ENCODE measurements at places on chromosomes 7 and 10.
A peak's percentile ranks its signal among the peaks of the same experiment; 100 is the strongest.

GRCh38 chr10:108362296-108362695 is 1197.8 kb upstream of the SORCS1 start:
- no peak for DNase-seq

GRCh38 chr7:39248692-39249090 is 271.0 kb downstream of the POU6F2 start:
- no peak for DNase-seq

DNA sequence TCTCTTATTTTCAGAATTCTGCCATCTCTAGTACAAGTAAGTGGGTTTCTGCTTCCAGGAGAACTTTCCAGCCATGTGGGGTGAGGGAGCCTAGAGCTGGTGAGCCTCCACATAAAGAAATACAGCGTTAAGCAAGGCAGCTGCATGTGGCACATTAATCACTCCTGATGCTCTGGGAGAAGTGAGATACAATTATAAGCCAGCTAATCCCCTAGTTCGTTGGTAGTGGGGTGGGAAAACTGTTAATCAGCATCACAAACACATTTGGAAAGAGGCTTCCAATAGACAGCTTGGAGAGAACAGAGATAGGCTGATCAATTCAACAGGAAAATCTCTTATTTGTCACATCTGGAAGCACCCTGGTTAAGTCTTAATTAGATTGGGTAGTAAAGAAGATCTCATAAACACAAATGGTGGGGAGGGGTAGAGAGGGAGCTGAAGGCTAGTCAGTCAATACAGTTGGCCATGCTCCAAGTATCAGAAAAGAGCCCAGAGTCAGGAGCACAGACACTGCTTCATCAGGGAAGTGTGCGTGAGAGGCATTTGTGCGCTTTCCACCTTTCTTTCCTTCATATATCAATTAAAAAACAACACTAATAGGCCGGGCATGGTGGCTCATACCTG is 130.6 kb downstream of the SORCS1 start:
- no peak for DNase-seq

DNA sequence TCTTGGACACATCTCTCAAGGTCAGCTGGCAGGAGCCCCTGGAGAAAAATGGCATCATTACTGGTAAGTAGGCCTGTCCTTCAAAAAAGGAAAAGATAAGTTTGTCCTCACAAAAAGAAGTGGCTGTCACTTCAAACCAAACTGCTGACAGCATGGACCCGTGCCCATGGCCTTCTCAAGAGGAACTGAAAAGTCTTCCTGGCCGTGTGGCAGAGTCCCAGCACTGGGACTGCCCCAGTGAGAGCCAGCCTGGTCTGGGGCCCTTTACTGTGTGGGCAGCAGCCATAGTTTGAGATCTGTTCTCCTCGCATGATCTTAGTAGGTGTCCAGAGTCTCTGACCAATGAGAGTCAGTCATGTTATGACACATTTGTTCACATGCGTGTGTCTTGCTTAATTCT is 614.2 kb upstream of the FOXK1 start:
- no peak for DNase-seq

GRCh38 chr10:11742009-11742778 is at the start of gene ECHDC3:
TSS of gene ECHDC3 (plus strand) at chr10:11742382. CDS start at chr10:11742577, 195 bp downstream.
- peak; percentile 42 for DNase-seq

DNA sequence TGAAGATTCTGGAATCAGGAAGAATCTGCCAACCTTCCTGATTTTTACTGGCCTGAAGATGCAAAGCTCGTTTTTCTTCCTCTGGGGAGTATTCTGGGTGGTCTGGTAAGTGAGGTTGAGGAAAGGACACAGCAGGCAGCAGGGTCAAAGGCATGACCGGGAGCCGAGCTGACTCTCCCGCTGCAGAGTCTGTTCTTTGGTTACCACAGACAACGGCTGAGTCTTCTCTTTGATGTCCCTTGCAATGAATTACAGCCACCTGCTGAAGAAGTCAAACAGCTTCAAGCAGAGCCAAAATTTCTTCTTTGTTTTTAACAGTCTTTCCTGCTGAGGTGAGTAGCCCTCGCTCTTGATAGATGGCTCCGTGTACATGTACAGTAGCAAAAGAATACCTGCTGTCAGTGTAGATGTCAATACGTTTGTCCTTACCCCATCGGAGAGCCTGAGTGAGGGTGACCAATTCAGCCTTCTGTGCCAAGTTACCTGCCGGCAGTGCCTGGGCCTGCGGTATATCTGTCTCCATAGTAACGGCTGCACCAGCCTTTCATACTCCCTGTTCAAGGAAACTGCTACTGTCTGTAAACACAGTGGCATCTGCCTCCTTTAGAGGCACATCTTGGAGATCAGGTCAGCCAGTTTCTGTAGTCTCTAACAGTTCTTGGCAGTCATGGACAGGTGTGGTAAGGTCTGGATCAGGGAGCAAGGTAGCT is 76.4 kb downstream of the PRR15 start:
- DNase-seq, result no peak

DNA sequence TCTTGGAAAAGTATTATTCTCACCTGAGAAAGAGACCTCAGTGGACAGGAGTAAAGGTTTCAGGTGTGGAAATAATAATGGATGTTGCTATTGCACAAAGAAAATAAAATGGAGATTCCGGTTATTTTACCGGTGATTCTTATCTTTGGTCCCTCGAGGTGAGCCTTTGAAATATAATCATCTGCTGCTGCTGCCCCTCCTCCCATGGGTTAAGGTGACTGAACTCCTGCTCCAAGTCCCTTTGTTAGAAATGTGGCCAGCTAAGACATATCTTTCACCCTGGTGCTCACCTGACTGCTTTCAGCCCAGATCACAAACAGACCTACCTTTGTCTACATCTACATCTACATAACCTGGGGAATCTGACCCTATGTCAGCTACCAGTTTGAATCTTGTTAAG is 5.7 kb downstream of the CUBN start:
- DNase-seq, result no peak

GRCh38 chr7:37097276-37097675 is 351.4 kb downstream of the ELMO1 start:
- no peak for DNase-seq

- DNase-seq, result no peak
These were observed 62.1 kb downstream of the AKAP9 start for GRCh38 chr7:92002720-92003119.

DNA sequence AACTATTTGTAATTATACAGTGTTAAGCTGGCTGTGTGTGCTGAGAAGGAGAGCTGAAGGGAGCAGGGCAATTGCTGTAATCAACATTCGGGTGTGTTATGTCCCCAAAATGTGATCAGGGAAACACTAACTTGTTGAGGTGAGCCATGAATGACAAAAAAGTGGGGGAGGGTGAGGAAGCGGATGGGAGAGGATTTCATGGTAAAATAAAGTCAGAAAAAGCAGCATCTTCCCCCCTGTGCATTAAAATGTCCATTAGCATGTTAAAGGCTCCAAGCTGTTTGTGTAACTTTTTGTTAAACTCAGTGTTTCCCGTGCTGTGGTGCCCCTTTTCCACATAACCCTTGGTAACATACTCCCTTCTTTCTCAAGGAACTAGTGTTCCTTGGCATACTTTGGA is 84.9 kb downstream of the ARID5B start:
- no peak for DNase-seq

DNA sequence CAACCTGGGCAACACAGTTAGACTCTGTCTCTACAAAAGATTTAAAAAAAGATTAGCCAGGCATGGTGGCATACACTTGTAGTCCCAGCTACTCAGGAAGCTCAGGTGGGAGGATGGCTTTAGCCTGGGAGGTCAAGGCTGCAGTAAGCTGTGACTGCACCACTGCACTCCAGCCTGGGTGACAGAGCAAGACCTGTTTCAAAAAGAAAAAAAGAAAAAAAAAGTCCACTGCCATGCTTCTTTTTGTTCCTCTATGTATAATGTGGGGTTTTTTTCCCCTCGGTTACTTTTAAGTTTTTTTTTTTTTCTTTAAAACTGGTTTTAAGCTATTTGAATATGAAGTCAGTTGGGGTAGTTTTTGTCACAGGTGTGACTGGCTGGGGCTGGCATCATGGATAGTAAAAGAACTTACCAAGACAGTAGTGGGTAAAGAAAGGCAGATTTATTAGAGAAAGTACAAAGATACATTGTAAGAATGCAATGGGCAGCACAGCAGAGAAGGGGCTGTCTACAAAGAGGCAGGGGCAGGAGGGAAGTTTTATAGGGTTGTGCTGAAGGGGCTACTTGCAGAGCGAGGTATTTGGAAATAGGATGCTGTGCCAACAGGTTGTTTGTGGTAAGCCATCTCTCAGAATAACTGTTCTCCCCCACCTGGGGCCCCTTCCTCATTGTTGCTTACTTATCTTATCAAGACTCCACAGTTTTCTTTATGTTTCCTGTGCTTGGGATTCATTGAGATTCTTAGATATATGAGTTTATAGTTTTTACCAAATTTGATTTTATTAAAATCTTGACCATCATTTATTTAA is 177.3 kb downstream of the PHTF2 start:
- DNase-seq, result no peak

DNA sequence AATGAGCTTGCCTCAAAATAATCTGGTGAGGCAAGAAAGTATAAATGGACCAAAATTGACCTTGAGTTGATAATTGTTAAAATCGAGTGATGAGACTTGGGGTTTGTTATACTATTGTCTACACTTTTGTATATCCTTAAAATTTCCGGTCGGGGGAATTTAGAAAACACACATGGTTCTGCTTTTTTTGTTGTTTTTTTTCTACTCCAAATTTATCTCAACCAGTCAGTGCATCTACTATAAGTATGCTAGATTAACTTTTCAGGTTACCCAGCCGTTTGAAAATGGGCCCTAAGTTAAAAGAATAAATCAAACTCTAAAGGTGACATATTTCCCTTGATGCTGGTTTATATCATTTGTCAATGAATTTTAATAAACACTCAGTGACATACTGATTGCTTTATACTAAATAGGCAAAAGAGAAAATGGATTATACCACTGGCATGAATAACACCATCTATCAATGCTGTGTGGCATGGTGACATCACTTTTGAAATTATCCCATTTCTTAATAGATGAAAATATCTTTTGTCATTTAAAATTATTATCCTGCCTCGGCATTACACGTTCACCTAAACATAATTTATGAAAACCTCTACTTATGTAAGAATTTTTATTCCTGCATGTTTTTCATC is 40.3 kb upstream of the ST8SIA6 start:
- DNase-seq, result no peak

DNA sequence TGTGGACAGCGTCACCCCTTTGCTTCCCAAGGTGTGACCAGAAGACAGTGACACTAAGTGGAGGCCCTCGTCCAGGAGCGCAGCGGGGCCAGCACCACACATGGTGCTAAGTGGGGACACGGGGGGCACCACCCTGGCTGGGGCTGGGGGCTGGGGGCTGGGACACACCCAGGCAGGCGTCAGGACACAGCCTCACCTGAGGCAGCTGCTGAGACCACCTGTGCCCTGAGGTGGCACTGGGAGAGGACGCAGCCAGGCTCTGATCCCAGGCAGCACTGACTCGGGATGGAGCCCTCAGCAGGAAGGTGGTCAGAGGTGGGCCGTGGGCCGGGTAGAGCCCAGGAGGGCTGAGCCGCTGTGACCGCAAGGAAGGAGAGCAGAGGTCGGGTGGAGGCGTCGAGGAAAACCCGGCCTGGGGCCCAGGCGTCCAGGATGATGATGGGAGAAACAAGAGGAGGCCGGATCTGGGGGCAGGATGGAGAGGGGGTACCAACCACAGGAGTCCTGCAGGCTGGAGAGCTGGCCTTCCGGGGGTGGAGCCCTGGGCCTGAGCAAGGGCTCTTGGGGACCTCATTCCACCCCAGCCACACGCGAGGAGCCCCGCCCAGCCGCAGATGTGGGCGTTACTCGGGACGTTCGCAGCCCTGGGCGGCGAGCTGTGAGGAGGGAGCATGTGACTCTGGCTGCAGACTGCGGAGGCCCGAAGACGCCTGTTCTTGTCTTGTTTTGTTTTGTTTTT is 22.5 kb downstream of the LRRC27 start:
- no peak for DNase-seq

DNA sequence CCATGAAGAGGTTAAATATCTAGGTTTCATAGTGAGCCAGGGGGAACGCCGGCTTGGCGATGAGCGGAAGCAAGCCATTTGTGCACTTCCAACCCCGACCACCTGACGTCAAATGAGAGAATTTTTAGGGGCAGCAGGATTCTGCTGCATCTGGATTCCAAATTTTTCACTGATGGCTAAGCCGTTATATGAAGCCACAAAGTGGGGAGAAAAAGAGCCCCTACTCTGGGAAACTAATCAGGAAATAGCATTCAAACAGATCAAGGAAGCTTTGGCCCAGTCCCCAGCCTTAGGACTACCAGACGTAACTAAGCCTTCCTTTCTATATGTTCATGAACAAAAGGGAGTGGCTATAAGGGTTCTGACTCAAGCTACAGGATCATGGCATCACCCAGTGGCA is 12.9 kb upstream of the ADCK2 start:
- DNase-seq, result no peak

GRCh38 chr7:81366546-81366945 is 403.3 kb downstream of the HGF start:
- DNase-seq, result no peak

DNA sequence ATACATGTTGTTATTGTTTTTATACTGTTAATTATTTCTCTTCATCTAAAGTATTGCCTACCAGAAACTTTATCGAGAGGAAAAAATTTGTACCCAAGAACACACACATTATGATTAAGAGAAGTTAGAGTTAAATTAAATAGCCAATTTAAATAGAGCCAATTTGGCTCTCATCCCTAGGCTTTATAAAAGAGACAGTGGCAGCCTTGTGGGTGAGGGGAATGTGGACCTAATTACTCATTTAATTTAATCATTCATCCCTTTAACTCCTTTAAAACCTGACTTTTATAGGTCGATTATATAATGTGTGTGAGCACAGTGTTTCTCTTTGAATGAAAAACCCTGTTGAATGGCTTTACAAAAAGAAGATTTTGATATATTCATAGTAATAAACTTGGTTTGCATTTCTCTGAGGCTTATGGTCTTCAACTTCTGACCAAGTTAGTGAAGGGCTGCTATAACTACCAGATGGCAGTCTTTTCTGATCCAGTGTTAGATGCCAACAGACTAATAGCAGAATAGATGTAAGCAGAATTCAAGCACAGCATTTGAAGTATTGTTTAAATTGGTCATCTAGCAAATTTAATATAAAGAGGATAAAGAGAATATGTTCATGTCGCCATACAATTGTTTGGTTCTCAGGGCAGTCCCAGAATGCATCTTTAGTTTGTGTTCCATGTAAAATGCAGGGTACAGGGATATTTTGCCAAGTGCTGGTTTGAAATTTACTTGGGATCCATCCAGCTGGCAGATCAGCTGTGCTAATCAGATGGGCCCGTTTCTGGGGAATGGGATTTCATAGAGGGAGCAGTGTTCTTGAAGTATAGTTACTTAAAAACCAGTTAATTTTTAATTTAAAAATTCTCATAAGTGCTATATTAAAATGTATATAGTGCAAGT is 25.3 kb downstream of the ADD3 start:
- no peak for DNase-seq

- no peak for DNase-seq
These were observed 231.0 kb downstream of the KIAA1217 start for GRCh38 chr10:24439935-24440334.

DNA sequence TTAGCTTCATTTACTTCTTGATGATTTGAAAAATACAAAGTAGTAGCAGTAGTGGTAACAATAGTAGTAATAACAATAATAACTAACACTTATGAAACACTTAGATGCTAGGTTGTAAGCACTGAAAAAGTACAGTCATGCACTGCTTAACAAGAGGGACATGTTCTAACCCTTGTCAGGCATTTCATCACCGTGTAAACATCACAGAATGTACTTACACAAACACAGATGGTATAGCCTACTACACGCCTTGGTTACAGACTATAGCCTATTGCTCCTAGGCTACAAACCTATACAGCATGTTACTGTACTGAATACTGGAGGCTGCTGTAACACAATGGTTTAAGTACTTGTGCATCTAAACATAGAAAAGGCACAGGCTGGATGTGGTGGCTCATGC is 60.6 kb downstream of the PUS7 start:
- DNase-seq, result no peak

- no peak for DNase-seq
These were observed 469.5 kb downstream of the POM121L12 start for GRCh38 chr7:53504914-53505313.
